Activated T-cell treated with anti-CD3 and anti-CD28 coated beads, Interleukin-2, amount 50 U/mL, for 1 hour (primary cell): ENCODE measurements at places on chromosomes 1 and 21.

- no peak for DNase-seq
Measured at GRCh38 chr1:162690672-162691434, 58.6 kb downstream of the DDR2 start.

DNA sequence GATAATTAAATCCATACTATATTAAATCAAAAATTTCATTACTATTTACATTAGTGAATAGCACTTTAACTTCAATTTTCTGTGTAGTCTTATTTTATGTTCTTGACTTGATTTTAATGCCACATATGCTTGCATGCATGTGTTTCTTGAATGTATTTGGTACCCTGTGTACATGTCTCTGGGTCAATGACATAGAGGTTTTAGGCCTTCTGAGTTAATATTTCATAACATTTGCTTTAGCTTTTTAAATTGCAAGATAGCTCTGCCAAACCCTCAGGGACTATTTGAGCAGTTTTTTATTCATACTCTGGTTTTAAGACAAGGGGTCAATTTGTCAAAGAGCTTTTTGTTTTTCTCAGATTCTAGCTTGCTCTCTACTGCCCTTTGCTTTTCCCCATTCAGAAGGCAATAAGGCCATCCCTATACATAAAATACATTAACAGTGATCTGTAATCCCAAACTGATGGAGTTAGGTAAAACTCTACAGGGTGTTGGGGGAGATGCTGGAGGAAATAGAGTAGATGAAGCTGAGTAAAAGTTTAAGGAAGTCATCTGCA, 5.0 kb downstream of the MLLT11 start:
- no peak for DNase-seq

GRCh38 chr21:25560891-25561290, 46.4 kb downstream of the MRPL39 start:
- DNase-seq: no peak

DNA sequence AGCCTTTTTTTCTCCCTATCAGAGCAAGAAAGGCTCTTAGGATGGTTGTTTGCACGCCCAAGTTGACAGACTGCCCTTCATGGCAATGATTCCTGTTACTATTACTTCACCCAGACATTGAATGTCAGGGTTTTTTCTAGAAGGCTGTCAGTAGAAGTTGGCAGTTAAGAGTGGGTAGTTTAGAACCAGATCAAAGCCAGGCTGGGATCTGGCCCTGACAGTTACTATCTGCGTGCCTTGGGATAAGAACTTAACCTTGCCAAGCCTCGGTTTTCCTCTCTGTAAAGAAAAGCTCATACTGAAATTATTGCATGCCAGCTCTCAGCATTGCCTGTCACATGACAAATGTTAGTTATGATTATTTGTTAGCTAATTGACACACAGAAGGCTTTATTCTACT, 58.7 kb upstream of the PPP2R5A start:
- no peak for DNase-seq

DNA sequence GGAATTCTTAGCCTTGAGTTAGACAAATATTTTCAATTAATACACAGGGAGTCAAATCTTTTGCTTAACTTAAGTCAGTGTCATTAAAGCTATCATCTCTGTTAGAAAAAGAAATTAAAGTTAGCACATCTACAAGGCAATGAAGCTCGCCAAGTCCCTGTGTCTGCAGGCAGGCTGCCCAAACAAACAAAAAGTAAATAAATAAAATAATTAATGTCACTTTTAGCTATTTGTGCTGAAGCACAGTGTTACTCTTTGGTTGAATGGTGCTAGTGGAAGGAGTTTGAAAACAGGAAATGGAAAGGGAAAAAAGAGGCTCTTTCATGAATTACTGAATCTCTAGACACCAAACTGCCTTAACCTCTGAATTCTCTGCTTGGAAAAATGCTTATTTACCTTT, 37.1 kb upstream of the COL11A1 start:
- no peak for DNase-seq

GRCh38 chr1:115211071-115211745, 121.9 kb upstream of the TSPAN2 start:
- no peak for DNase-seq

- no peak for DNase-seq
Measured at GRCh38 chr1:222331340-222331739, 216.6 kb downstream of the HHIPL2 start.

DNA sequence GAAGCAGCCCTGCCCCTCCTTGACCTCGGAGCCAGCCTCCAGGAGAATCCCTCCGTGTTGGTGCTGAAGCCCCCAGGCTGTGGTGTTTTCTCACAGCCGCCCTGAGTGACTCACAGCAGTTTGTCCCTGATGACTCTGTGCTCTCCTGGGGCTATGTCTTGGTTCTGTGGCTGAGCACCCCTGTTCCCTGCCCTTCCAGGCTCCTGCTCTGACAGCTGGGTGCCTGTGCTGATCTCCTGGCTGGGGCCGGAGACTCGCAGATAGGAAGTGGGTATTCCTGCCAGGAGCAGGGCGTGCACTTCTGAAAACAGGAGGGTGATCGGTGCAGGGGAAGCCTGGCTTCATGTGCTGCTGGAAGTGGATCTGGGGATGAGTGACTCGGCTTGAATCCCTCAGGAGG, 34.5 kb downstream of the POFUT2 start:
- DNase-seq: no peak

DNA sequence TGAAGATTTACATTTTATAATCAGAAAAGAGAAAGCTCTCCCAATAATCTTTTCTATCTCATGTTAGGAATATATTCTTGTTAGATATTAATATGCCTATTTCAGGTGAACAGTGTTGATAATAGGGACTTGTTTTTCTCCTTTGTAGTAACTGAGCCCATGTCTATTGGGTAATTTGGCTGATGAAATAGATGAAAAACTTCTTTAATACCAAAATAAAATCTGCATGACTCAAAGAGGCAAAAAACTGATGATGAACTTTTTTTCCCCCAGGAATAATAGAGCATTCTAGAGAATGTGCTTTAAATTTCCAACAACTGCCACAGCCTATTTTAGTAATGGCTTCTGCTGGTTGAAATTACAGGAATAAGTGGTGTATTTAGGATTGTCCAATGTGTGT, 178.9 kb upstream of the GREM2 start:
- no peak for DNase-seq

DNA sequence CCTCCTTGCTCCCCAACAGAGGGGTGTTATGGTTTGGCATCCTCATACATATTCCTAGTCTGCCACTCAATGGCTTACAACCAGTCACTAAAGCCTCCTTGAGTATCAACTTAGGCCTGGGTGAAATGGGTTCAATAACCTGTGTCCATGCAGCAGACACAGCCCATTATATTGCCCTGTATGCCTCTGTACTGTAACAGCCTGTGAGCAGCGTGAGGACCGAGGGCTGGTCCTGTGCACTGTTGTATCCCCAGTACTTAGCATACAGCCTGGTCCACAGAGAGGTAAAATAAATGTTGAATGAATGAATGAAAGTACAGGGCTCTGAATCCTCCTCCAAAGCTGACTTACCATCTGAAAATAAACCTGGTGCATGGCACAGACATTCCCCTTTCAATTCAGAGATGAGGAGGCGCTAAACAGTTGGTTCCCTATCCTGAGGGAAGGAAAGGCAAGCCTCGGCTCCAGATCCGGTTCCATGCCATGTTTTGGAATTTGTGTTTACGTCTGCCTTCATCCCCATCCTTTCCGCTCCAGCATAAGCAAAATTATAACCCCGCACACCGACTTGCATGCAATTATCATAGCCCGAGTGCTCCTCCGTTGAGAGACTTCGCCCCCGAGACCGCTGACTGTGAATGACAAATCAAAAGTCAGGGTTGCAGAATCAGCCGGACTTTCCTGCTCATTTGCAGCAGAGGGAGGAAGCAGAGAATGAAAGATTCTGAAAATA, 45.0 kb upstream of the DNAJC6 start:
- no peak for DNase-seq

DNA sequence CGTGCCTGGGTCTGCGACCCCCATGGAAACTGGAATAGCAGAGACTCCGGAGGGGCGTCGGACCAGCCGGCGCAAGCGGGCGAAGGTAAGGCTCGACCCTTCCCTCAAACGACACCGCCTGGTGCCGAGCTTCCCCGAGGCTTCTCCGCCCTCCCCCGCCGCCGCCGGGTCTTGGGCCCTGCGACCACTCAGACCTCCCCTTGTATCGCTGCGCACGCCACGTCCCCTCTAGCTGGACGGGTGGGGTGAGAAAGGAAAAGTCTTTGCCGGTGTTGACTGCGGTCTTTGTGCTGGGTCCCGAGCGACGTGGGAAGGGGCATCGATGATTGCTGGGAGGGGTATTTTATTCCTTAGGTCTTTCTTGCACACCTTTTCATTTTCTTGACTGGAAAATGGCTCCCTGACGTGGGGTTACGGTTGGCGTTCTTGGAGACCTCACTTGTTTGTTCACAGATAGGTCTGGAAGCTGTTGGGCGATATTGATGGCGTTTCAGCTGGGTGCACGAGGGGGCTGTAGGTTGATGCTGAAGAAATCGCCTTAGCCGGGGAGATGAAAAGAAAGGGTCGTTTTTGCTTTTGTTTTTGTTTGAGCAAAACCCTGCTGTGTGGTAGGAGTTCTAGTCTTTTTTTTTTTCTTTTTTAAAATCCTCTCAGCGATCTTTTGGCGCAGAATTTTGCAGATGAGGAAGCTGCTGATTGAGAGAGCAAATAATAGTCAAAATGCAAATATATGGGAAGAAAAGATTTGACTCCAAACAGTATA, 776 bp downstream of the KDM1A start:
- DNase-seq: peak; percentile 37

DNA sequence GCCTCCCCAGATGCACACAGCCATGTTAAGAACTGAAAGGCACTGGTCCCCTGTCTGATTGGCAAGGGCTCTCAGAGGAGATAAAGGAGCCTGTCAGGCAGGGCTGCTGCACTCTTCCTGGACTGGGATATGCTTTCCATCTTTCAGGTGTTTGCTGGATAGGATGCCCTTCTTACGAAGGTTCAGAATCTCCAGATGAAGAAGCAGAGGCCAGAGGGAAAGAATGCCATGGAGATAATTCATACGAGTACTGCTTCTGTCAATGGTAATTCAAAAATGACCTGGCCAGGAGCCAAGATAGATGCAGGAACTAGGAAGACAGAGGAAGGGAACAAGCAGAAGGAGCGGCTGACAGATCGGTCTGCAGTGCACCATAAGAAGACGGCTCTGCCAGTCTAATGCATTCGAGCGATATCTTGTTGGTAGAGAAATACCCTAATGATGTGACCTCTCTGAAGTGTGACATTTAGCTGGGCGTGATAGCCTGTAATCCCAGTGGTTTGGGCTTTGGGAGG, 16.6 kb upstream of the ATP2B4 start:
- no peak for DNase-seq

- DNase-seq: peak; percentile 23
Measured at GRCh38 chr1:32538887-32539583, at the start of gene ZBTB8A. Gene ZBTB8A, plus strand, starts transcription at chr1:32539427. Its CDS starts 53,505 bp downstream, at chr1:32592932.

- DNase-seq: no peak
Measured at GRCh38 chr1:42170779-42171621, 6.5 kb upstream of the GUCA2A start.

- DNase-seq: no peak
Measured at GRCh38 chr1:39735731-39736130, 3.0 kb upstream of the PPIE start.

- no peak for DNase-seq
Measured at GRCh38 chr1:39573736-39574624, 2.6 kb downstream of the PABPC4 start.

DNA sequence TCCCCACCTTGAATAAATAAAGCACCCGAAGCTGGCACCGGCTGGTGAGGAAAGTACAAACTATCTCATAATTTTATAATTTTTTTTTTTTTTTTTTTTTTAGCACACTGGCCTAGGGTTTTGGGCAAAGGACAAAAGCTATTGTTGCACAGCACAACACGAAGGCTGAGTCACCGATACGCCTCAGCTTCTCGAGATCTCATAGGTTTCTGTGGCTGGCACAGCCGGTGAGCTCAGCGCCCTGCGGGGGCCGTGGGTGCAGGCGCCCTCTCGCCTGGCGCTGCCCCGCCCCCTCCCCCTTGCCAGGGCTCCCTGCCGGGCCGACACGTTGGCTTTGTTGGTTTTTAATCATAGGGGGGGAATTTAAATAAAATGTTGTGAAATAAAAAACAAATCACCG, 17.2 kb downstream of the CASZ1 start:
- DNase-seq: no peak

GRCh38 chr1:179815641-179816040, 62.0 kb downstream of the TOR1AIP2 start:
- no peak for DNase-seq

DNA sequence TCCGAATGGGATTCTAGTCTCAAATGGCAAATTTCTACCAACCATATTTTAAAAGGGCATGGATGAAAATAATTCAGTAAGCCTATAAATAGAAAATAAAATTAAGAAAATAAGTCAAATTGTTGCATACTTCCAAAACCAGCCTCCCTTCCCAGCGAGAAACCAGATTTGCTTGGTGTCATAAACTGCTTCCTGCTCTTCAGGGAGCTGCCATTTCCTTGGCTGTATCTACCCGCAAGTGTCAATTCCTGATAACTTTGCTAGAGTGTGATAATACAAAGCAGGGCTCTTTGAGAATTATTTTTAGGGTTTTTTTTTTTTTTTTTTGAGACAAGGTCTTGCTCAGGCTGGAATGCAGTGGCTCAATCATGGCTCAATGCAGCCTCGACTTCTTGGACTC, 62.3 kb downstream of the S1PR1 start:
- no peak for DNase-seq

DNA sequence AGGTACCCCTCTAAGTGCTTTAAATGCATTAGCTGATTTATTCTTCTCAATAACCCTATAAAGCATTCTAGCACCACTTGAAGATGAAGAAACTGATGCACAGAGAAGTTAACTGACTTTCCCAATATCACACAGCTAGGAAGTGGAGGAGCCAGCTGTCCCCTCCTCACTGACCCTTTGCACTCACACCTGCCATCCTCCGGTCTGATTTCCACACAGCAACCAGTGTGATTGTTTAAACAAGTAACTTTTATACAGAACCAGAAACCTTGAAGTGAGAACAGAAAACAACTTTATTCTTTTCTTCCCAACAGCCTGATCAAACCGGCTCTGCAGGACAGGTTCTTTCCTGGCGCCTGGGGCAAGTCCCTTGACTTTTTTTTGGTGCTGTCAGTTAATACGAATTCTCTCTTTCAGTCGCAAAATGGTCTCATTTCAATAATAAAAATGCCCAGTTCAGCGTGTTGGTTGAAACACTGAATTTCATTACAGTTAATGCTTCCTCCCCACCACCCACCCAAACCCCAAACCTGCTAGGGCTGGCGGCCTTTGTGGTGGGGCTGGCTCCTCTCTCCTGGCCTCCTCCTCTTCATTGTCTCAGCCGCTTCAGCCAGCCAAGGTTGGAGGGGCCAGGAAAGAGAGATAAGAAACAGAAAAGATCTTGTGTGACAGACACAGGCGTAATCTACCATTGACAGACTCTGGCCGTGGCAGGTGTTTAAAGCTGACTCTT, 26.4 kb upstream of the EEIG2 start:
- no peak for DNase-seq

GRCh38 chr1:66525086-66525485, 8.9 kb upstream of the SGIP1 start:
- no peak for DNase-seq

- no peak for DNase-seq
Measured at GRCh38 chr21:39461419-39461818, 9.6 kb downstream of the SH3BGR start.

GRCh38 chr1:100035214-100035613, 65.4 kb downstream of the SLC35A3 start:
- no peak for DNase-seq

- no peak for DNase-seq
Measured at GRCh38 chr1:41695118-41695745, 210.7 kb upstream of the EDN2 start.
